ENCODE measurements at places on chromosomes 1 and 21.

GRCh38 chr1:205343431-205344065, 13.2 kb downstream of the KLHDC8A start:
- DNase-seq = no peak

GRCh38 chr1:41574842-41575241, 90.4 kb upstream of the EDN2 start:
- no peak for DNase-seq

DNA sequence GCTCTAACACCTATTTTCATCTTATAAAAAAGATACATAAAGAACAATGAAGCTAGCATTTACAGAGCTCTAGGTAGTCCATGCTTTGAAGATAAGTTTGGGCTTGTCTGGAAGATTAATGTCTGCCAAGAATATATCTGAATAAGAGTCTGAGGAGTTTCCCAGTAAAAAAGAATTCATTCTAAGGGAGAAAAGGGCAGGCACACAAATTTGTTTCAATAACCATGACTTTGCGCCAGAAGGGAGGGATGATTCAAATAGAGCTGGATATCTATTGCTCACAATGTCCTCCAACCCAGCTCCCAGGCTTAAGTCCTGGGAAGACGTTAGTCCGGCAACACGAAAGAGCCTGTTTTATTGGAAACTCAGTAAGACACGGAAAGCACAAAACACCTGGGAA, 9.7 kb upstream of the TTLL7 start:
- DNase-seq = no peak

DNA sequence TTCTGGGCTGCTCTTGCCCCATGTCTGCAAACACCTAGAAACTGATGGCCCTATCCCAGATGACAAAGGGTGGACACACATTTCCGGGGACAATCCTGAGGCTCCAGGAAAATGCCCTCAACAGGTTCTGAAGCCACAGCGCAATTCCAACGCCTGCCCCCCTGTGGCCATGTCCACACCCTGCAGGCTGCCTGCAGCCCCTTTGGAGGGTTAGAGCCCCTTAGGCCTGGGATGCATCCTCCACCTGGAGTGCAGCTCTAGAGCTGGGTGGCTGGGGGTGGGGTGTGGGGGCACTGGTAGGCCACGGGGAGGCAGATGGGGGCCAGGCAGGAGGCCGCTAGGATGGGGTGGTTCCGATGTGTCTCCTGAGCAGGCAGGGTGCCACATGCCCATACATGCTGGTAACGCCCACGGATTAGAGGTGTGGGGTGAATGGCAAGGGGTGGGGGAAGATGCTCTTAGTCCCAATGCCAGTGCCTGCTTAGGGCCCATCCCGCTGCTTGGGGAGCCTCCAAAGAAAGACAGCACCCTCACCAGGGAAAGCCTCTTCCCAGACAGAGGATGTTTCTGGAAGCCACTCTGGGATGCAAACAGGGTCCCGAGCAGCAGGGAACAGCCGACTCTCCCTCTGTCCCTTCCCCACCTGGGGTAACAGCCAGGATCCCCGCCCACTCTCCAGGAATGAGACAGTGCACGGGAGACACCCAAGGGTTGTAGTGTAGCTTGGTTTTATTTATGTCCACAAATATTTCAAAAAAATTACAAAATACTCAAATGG, 34.0 kb downstream of the SLC45A1 start:
- DNase-seq = no peak

- no peak for DNase-seq
Measured at GRCh38 chr1:89837510-89837909, 16.7 kb downstream of the LRRC8D start.

GRCh38 chr1:163069655-163070277, 605 bp downstream of the RGS4 start:
- DNase-seq = no peak

DNA sequence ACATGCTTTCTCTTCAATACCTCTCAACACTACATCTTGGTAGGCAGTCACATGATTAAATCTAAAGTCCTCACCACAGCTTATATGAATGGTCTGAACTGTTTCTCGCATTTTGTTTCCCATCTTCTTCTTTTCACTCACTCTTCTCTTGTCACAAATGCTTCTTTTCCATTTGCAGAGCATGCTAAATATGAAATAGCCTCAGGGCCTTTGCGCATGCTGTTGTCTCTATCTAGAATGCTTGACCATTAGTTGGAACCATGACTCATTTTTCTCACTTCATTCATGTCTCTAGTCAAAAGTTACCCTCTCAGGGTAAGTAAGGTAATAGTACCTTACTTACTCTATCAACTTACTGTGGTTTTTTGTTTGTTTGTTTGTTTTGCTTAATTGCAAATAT, 239.7 kb downstream of the PTPRC start:
- no peak for DNase-seq

GRCh38 chr1:172447641-172448040, 3.8 kb upstream of the PIGC start:
- no peak for DNase-seq
